ENCODE measurements at places on chromosomes 1 and 21.
A peak's percentile ranks its signal among the peaks of the same experiment; 100 is the strongest.

GRCh38 chr1:93448292-93448982 is 519 bp downstream of the FNBP1L start:
- peak; percentile 25 for DNase-seq

DNA sequence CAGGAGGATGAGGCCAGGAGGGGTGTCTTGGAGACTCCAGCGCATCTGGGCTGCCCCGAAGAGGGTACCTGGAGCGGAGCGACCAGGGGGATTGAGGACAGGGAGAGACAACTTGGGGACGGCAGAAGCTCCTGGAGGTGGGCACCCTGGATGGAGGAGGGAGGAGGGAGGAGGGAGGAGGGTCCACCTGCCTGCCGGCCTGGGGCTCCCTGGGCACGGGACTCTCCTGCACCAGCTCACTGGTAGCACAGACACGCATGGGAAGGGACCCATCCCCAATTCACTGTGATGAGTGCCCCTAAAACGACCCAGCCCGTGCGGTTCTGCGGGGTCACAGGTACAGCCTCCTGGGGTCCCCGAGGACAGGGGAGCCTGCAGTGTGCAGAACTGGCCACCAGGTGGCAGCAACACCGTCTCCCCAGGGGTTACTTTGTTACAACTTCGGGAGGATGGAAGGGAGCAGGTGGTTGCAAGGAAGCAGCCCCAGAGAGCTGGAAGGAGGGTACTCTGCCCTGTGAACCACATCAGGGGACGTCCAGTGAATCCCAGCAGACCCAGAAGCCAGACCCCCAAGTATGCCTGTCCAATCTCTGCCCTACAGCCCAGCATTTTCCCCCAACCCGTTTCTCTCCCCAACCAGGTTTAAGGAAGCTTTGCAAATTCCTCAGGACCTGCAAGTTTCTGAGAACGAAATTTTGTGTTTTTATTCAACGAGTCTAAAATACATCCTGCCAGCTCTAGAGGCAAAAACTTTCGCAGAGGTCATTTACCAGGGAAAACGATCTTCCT is 482.4 kb downstream of the NPHP4 start:
- DNase-seq, result no peak

DNA sequence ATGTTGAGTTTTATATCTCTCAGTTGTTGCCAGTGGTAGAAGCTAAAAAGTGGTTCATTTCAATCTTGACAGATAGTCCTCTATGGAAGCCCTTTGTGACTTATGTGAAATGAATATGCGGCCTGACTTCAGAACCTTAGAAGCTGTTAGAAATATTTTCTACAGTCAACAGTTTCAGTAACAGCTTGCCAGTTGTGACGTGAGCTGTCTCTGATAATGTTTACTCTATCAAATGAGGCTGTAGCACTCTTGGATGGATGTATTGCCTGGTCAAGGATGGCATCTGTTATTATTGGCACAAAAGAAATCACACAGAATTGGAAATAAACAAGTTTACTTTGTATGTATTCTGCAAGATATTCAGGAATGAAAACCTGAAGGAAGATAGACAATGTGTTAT is 31.9 kb downstream of the SNX7 start:
- DNase-seq, result no peak

DNA sequence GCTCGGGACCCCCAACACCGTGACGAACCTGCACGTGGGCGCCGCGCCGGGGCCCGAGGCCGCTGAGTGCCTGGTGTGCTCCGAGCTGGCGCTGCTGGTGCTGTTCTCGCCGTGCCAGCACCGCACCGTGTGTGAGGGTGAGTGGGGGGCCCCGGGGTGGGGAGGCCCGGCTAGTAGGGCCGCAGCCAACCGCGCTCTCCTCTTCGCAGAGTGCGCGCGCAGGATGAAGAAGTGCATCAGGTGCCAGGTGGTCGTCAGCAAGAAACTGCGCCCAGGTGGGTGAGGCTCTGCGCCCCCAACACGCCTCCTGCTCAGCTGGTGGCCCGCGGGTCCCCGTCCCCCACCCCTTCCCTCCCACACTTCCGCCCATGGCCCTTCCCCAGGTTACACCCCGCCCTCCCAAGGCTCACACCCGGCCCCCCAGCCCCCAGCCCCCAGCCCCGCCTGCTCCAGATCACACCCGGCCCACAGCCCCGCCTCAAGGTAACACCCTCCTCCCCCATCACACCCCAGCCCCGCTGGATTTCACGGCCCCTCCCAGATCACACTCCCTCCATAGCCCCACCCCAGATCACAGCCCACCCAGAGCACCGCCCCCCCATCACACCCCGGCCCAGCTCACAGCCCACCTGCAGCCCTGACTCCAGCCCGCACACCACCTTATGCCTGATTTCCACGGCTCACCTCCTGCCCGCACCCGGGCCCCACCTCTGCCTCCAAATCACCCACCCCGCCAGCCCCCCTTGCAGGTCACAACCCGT is 2.4 kb upstream of the MMP23B start:
- DNase-seq, result no peak

- DNase-seq, result no peak
These were observed 101.6 kb downstream of the GABPA start for GRCh38 chr21:25836396-25836795.

- no peak for DNase-seq
These were observed 193.6 kb downstream of the RGS7 start for GRCh38 chr1:241163363-241163762.

DNA sequence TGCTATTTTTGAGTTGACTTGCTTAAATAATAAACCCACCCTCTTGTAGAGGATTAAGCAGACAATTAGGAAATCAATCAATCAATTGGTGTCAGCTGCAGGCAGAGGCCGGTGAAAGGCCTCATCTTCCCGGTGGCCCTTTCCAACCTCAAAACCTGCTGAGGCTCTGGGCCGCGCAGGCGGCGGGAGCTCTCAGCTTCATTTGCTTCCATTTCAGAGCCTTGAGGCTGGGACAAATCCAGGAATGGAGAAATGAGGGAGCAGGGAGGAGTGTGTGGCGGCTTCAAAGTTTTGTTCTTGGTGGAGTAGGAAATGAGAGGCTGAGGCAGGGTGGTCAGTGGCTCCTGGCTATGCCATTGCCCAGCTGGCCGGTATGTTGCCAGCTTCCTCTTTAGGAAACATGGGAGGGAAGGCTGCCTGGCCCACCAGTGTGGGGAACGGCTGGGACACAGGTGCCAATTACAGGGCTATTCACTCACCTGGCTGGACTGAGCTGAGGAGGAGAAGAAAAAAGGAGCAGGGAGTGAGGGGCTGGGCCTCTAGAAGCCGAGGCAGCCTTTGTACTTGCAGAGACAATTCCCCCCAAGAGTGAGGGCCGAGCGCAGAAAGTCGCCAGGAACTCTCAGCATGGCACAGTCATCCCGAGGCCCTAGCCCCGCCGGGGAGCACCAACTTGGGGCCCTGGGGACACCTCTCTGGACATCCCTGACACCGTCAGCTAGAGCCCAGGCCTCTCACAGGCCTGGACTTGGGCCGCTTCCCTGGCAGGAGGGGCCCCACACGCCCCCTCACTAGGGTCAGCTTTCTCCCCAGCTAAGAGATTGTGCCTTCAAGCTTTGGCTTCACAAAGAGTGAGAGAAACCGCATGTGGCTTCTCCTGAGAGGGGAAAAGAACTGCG is 4.4 kb downstream of the POU3F1 start:
- DNase-seq, result no peak

- DNase-seq, result no peak
These were observed 67.6 kb downstream of the RASAL2 start for GRCh38 chr1:178161516-178161915.

GRCh38 chr1:87334351-87335174 is 5.9 kb downstream of the LMO4 start:
- no peak for DNase-seq

DNA sequence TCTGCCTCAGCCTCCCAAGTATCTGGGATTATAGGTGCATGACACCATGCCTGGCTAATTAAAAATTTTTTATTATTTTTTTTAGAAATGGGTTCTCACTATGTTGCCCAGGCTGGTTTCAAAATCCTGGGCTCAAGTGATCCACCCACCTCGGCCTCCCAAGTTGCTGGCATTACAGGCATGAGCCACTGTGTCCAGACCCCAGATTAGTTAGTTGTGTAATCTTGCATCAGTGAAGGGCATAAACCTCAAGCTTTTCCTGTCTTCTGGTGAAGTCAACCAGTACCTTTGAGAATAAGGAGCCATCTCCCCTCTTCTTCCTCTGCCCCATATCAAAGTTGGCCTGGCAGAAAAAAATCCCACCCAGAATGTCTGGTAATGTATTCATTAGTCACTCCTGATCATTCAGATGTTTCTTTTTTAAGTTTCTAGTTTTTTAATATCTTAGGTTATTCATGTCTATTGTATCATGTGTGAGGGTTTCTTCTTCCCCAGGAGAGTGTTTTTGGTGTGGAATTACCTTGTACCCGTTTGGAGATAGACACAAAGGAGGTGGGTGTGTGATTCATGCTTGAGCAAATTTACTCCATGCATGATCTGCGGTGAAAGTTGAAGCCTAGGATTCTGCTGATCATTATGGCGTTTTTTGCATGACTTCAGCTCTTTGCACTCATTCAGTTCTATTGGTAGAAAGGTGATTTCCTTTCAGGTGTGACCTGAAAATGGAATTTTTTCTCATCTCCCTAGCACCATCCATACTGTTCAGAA is 144.0 kb downstream of the FMN2 start:
- DNase-seq, result no peak

DNA sequence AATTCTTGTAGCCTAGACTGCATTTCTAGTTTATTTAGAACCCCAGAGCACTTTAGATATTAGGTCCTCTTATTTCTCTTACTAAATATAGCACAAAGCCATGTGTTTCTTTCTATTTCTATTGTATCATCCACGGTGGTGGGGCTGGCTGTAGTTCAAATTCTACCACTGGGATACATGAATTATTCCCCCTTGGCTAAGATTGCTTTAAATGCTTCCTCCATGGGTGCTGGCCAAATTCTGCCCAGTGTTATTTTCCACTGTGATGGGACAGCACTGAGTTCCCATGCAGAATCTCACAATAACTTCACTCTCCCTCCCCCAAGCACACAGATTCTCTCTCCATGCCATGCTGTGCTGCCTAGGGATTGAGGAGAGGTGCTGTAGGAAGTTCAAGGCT is 41.5 kb upstream of the GBP6 start:
- no peak for DNase-seq

GRCh38 chr1:87542697-87543096 is 214.0 kb downstream of the LMO4 start:
- DNase-seq, result no peak

- DNase-seq, result no peak
These were observed 12.8 kb upstream of the GALNT2 start for GRCh38 chr1:230054092-230054749.

DNA sequence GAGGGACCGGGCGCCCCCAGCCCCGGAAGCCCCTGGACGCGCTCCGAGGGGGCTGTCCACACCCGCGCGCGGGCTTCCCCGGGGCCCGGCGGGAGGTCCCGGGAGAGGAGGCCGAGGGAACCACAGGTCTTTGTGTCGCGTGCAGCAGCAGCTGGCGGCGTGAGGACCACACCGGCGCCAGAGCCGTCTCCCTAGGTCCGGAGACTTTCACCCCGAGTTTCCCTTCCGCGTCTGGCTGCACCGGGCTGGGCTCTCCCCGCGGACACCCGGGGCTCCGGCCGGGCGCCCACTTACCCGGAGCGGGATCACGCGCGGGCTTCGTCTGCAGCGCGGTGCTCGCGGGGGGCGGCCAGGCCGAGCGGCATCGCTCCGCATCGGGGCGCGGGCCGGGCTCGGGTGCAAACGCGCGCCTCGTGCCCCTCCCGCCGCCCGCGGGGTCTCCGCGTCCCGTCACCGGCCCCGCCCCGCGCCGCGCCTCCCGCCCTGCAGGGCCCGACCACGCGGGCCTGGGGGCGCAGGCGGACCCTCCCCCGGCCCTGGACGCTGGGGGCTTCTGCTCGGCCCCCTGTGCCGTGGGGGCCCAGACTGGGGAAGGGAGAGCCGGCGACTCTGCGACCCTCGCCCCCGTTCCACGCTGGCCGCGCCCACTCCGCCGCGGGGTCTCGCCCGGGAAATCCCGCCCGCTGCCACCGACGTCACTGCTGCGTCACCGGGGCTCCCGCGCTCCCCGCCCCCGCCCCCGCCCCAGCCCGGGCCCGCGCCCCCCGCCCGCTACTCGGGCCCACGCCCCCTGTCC is at the start of gene GNG4:
Gene GNG4, minus strand, starts transcription at position 417 of the 796 bp plus-strand sequence. CDS start 65,946 bp downstream, outside the sequence.
- no peak for DNase-seq

DNA sequence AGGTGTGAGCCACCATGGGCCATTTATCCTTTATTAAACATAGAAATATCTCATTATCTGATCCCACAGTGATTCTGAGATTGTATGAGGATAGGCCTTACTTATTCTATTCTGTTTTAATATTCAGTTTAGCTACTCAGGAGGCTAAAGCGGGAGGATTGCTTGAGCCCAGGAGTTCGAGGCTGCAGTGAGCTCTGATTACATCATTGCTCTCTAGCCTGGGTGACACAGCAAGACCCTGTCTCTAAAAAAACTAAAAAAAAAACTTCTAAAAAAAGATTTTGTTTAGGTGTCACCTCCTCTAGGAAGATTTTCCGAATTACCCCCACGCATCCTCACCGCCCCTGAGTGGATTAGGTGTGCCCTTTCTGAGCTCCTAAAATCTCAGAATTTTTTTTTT is 14.3 kb upstream of the HNRNPU start:
- DNase-seq, result no peak

GRCh38 chr1:196317535-196318522 is 290.4 kb downstream of the KCNT2 start:
- no peak for DNase-seq

GRCh38 chr1:209729436-209729835 is 24.8 kb downstream of the HSD11B1 start:
- DNase-seq, result no peak

GRCh38 chr21:37560385-37560784 is 193.8 kb downstream of the DYRK1A start:
- DNase-seq, result no peak

GRCh38 chr1:75985827-75986226 is 53.6 kb upstream of the ASB17 start:
- no peak for DNase-seq

- DNase-seq, result no peak
These were observed 32.2 kb upstream of the RNF11 start for GRCh38 chr1:51203874-51204245.

DNA sequence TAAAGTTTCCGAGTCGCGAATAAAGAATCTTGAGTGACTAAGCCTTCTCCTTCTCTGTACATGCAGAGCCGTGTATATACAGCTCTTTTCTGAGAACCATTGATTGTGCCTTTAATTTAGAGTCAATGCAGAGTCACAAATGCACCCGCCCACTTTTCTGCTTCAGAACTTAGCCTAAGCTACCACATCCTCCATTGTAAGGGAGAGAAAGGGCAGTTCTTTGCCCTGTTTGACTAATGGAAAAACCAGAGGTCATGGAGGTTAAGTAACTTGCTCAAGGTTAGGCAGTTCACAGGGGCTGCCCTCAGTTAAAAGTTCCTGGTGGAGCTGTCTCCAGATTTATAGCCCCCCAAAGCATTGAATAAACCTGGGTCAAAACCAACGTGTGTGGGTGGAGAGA is 139.6 kb downstream of the TOMM20 start:
- DNase-seq, result no peak
